Ascending aorta (tissue), 2 donors: ENCODE measurements at places on chromosomes 5 and 9. TPM values are rescaled to one million over a fixed set of nuclear protein-coding genes. Genes with fewer than 3 reads are reported as not detected.

GRCh38 chr9:89923961-89924504 is 319.2 kb downstream of the GADD45G start:
- H3K27me3 ChIP-seq, result no peaks in the 10 kb centered on the region
- no peak for DNase-seq
- no peak overlapping the region for H3K27ac ChIP-seq
- no peaks in the 10 kb centered on the region for H3K36me3 ChIP-seq

The ZBTB5 gene
- total RNA-seq, result 3.4 TPM

The CCL19 gene
- total RNA-seq, result 17.7 TPM

The NDST1 gene
- 71.5 TPM for total RNA-seq

The LRRC70 gene
- total RNA-seq, result 11.8 TPM

GRCh38 chr5:111223787-111224560 is at the start of gene CAMK4:
CAMK4 (plus strand) TSS chr5:111224384; CDS start chr5:111224484, 100 bp downstream.
- no peak for DNase-seq
- peaks cover 3% of the 10 kb centered on the region for H3K4me1 ChIP-seq
- H3K27me3 ChIP-seq, result no peaks in the 10 kb centered on the region
- H3K36me3 ChIP-seq, result no peaks in the 10 kb centered on the region

The MOB3B gene
- 2.4 TPM for total RNA-seq

- no peak for DNase-seq
- H3K4me3 ChIP-seq, result no peak overlapping the region
- H3K36me3 ChIP-seq, result peaks cover 30% of the 10 kb centered on the region
- H3K27me3 ChIP-seq, result no peaks in the 10 kb centered on the region
- H3K27ac ChIP-seq, result peak overlapping the region; percentile 74
- H3K4me1 ChIP-seq, result peaks cover 4% of the 10 kb centered on the region
These were observed 196.3 kb downstream of the TRIO start for GRCh38 chr5:14339468-14339867.

The AGXT2 gene
- total RNA-seq, result not detected

DNA sequence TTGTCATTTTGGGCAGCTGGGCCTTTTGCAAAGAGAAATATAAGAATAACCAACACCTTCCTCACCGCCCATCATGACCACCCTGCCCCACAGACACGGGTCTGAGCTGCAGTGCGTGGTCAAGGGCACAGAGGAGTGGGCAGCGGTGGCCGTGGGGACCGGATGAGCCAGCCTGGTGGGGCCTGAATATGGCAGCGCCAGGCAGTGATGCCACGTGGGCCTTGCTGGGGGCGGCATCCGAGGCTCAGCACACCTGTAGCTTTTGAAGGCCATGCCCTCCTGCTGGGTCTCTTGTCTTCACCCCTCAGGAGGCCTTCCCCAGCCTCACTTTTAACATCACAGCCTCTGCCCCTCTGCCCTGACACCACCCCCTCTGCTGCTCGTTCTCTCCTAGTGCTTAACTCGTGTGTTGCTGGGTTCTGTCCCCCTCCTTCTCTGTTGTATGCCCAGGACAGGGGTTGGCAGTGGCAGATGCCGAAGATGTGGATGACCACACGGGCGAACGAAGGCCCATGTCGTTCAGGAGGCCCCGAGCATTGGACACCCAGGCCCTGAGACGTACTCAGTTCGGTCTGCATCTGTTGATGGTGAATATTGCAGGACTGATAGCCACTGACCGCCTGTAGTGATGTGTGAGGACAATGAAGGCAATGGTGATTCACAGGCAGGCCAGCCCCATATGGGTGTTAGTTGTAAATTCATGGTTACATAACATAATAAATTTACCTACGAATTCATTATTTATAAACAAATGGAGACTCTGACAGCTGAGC is 46.0 kb downstream of the AHRR start:
- no peaks in the 10 kb centered on the region for H3K4me1 ChIP-seq
- no peaks in the 10 kb centered on the region for H3K36me3 ChIP-seq
- H3K27ac ChIP-seq, result no peak overlapping the region
- H3K27me3 ChIP-seq, result no peaks in the 10 kb centered on the region
- no peak for DNase-seq

DNA sequence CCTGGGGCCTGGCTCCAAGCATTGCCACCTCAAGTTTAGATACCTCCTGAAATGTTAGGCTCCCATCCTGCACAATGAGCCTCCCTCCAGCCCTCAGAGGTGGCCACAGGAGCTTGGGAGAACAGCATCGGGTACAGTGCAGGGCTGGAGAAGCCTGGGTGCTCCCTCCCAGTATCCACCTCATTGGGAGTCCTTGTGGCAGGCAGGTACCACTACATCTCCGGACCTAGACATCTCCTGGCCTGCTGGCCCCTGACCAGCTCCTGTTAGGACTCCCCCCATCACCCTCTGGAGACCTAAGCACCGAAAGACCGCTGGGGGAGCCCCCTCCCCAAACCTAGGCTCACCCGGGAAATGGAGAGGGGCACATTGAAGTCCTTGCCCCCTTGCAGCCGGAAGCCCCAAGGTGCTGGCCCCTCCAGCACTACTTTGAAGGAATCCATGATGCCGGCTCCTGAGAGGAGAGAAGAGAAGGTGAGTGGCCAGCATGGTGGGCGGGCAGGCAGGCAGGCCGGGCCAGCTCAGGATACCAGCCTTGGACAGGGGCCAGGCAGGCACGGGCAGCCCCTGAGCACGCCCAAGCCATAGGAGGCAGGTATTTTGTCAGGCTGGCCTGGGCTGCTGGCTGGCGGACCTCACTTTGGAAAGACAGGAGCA is 1.2 kb downstream of the PDLIM7 start:
- no peak for DNase-seq
- H3K4me3 ChIP-seq, result peak overlapping the region; percentile 93
- H3K4me1 ChIP-seq, result peaks cover 52% of the 10 kb centered on the region
- peaks cover 22% of the 10 kb centered on the region for H3K36me3 ChIP-seq
